ENCODE measurements at places on chromosomes 12 and 14.
A peak's percentile ranks its signal among the peaks of the same experiment; 100 is the strongest.

- peak; percentile 9 for DNase-seq
These were observed 115.7 kb downstream of the DIO2 start for GRCh38 chr14:80095623-80096022.

GRCh38 chr12:75964150-75964549 is 67.4 kb downstream of the PHLDA1 start:
- no peak for DNase-seq

DNA sequence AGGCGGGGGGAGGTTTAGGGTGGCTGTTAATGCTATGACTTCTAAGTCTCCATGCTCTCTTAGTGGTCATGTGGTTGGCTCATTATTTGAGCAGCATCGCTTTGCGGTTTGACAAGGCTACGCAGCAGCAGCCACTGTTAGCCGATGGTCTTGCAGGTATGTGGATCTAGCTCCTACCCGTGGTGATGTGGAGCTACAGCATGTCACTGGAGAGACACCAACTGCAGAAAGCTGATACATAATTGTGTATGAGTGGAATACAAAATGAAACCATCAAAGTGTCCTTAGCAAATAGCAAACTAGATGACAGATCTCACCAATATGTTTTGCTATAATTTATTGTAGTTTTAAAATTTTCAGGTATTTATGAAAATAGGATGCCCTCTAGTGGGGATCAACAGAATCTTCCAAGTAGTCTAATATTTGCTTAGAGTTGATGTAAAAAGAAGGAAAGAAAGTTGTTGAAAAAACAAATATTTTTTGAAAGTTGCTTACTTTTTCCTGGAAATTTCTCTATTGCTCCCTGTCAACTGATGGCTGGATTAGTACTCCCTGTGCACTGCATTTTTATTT is 94.9 kb downstream of the NAV3 start:
- peak; percentile 81 for DNase-seq

GRCh38 chr12:115693970-115694369 is 583.5 kb downstream of the MED13L start:
- no peak for DNase-seq

DNA sequence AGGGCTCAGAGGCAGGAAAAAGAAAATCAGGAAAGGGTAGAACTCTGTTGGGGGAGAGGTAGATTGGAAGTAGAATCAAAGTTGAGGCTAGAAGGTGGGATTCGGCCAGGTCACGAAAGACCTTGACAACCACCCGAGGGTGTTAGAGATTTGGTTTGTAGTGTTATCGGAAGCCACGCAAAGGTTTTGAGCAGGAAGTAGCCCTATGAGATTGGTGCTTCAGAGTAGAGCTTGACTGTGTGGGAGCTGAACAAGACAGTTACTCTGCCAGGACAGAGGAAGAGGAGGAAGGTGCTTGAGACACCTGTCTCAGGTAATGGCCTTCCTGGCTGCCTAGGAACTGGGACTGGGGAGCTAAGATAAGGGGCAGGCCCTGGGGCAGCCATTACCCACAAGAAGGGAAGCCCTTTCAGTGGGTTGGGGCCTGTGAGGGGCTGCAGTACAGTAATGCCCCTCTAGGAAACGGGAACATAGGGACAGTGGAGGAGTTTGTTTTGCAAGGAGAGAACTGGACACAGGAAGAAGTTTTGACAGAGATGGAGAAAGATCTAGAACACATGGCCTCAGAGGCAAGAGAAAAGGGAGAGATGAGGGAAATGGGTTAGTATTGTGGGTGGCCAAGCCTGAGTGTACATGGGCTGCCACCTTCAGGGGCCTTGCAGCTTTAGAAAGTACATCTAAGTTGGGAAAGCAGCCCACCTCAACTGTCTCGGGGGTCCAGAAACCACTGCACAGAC is 73.5 kb downstream of the RIN3 start:
- DNase-seq: no peak

- DNase-seq: no peak
These were observed 262.3 kb downstream of the NUAK1 start for GRCh38 chr12:105876396-105876927.

- no peak for DNase-seq
These were observed 57.8 kb upstream of the FUT8 start for GRCh38 chr14:65354715-65355114.

DNA sequence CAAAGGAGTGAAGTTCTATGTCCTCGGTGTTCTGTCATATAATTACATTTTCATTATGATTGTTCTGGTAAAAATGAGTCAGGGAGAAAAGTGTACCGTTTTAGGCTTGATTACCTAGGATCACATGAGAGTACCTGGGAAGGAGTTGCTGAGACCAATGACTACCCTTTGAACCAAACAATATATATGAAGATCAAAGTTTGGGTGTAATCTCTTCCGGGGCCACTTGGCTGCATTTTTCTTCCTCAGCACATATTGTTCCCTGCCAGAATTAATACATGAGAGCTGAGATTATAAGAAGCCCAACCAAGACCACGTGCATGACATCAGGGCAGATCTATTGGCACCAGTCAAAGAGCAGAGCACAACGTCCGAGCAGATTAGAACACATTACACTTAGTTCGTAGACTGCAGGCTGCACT is 41.1 kb upstream of the DHRS7 start:
- DNase-seq: no peak

DNA sequence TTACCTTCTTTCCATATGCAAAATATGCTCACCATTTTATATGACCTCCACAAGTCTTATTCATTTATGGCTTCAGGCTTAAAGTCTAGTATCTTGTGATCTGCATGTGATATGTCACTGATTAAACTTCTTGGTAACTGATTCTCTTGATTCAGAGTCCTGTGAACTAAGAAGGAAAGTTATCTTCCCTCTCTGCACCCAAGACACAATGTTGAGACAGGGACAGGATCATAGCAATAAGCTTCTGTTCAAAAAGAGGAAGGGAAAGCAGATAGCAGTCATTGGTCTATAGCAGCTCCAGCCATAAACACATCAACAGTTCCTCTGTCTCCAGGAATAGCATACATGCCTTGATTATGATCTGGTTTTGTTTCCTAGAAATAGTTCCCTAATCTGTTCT is 103.1 kb downstream of the UNC79 start:
- DNase-seq: no peak

DNA sequence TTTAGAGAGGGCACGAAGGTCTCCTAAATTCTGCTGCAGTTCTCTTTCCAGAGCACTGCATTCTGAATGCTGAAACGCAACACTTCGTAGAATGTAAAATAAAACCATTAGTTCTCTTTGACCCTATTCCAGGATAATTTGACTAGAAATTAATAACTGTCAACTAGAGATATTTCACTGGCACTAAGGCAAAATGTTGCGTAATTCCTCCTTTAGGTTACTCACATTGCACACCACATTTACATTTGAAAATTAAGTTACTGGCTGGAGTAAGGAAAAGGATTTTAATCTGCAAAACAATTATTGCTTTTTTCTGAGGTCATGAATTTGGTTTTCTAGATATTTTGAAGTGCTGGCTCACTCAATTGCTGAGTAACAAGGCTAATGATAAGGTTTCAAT is 58.0 kb upstream of the TRHDE start:
- no peak for DNase-seq

DNA sequence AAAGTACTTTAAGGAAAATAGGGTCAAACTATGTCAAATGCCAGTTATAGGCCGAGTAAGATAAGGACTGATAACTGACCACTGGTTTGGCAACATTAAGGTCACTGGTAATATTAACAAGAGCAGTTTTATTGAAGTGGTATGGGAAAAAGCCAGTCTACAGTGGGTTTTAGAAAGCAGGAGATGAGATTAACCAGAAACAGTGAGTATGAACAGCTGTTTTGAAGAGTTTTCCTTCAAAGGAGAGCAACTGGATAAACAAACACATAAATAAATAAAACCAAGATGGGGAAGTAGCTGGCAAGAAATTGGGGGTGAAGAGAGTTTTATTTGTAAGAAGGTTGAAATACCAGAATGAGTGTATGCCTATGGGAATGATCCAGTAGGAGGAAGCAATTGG is 30.3 kb downstream of the KITLG start:
- DNase-seq: no peak

- no peak for DNase-seq
These were observed 29.8 kb downstream of the ERG28 start for GRCh38 chr14:75630695-75631452.

DNA sequence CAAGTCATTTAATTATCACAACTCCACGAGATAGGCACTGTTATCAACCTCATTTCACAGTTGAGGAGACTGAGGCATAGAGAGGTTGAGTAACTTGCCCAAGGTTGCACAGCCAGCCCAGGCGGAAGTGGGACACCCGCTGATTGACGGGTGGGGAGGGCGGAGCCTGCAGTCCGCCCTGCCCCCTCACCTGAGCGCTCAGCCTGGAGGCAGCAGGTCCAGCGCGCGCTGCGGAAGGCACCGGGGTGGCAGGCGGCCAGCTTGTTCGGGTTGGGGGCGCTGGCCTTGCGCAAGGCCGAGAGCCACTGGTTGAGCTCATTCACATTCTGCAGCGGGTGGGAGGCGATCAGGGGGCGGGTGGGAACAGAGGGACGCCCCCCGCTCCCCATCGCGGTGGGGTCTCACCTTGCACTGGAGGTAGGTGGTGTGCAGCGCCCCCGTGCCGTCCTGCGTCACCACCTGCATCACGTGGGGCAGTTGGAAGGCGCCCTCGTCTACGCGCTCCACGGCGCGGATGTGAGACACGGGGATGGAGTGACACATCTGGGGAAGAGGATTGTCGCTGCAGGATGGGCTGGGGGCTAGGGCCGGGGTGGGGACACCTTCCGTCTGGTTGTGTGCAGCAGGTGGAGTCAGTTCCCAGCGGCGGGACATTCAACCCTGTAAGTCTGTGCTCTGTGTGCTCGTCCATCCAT is 31.7 kb downstream of the RASAL1 start:
- DNase-seq: no peak

GRCh38 chr14:25197885-25198284 is 147.9 kb upstream of the STXBP6 start:
- no peak for DNase-seq

DNA sequence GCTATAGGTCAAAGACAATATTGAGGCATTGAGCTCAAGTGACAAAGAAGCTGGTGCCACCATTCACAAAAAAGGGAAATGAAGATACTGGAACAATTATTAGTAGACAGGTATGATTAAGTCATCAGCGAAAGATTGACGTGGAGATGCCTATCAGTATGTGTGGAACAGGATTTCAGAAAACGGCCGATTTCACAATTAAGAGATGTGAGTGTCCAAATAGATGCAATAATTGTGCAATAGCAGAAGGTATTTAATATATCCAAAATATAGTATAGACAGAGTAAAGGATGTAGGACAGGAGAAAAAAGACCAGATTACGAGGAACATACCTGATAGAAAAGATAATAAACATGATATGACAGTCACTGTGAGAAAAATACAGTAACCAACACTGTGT is 433.1 kb downstream of the C12orf50 start:
- DNase-seq: no peak

- peak; percentile 90 for DNase-seq
These were observed 14.0 kb downstream of the ABCB9 start for GRCh38 chr12:122951979-122952892.

DNA sequence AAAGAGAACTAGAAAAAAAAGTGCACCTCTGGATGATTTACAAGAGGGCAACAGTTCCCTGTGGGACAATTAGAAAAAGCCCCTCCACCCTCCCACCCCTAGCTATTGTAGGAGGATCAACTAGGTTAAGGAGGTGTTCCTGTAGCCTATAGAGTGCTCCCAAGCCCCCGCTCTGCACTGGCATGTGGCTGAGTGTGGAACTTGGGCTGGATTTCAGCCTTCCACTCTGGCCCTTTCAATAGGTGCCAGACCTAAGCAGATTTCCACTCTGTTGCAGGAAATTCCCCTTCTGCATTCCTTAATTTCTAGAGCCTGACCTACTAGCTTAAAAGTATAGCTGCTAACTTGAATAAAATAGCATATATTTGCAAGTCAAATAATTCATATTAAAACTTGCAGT is 2.8 kb downstream of the NFATC4 start:
- DNase-seq: no peak

GRCh38 chr14:84546236-84546635 is 983.7 kb upstream of the FLRT2 start:
- no peak for DNase-seq

- DNase-seq: no peak
These were observed 56.9 kb downstream of the SCAF11 start for GRCh38 chr12:45933504-45933903.

- no peak for DNase-seq
These were observed 471.2 kb downstream of the DIO2 start for GRCh38 chr14:79740066-79740601.

- peak; percentile 9 for DNase-seq
These were observed 3.6 kb upstream of the KRAS start for GRCh38 chr12:25254271-25254880.
